ENCODE measurements at places on chromosomes 7 and 10. TPM values are rescaled to one million over a fixed set of nuclear protein-coding genes. Genes with fewer than 3 reads are reported as not detected.

Gene POU6F2
- total RNA-seq = 0.63 TPM

Gene SFTPD
- 0.60 TPM for total RNA-seq

Gene PLAU
- total RNA-seq = 112 TPM

GRCh38 chr7:84362360-84362759, 167.8 kb upstream of the SEMA3A start:
- H3K4me3 ChIP-seq = no peak overlapping the region
- H3K36me3 ChIP-seq = no peaks in the 10 kb centered on the region
- H3K4me1 ChIP-seq = peaks cover 24% of the 10 kb centered on the region
- H3K27me3 ChIP-seq = no peaks in the 10 kb centered on the region

All from osteocyte (in vitro differentiated cells).